ENCODE measurements at places on chromosomes 1 and 21.

DNA sequence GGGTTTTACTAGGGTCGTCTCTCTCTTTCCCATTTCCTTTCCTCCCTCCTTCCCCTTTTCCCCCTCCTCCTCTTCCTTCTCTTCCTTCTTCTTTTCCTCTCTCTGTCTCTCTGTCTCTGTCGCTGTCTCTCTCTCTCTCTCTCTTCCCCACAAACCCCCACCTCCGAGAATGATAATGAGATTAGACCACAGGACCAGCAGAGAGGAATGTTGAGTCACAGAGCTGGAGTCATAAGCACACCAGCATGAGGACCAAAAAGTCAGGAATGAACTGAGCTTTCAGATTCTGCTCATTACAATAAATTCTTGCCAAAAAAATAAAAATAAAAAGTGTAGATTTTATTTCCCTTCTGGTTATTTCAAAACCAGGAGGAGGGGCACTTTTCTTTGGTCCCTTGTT is 377.4 kb downstream of the LTN1 start:
- no peak for DNase-seq

DNA sequence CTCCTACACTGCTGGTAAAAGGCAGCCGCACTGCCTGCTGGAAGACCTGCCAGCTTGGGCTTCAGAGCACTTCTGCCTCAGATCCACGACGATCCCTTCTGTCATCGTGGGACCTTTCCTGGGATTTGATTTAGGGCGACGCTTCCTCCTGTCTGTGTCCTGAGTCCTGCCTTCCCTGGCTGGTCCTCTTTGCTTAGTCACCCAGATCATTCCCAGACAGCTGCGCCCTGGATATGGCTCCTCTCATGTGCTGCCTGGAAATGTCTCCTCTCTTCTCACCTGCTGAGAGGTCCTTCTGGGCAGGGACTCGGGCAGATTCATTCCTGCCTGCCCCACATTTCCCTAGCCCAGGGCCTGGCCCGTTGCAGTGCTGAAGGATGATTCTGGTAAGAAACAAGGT is 72.4 kb upstream of the POU3F1 start:
- no peak for DNase-seq

- no peak for DNase-seq
These were observed 114.5 kb downstream of the LRRC40 start for GRCh38 chr1:70090875-70091274.

DNA sequence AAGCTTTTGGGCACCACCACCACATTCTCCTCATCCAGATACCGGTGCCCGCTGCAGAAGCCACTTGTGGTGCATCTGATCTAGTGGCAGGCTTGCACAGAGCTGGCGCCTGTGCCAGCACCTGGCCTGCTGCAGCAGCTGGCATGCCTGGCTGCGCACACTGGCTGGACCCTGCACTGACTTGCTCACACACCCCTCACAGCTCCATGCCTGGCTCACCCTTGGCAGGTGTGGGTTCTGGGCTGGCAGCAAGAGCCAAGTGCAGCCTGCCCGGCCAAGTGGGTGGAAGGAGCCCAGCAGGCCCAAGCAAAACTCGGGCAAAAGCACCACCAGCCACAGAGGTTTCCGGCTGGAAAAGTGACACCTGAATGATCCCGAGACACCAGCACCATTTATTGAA is 315.7 kb upstream of the RRP15 start:
- DNase-seq = no peak

DNA sequence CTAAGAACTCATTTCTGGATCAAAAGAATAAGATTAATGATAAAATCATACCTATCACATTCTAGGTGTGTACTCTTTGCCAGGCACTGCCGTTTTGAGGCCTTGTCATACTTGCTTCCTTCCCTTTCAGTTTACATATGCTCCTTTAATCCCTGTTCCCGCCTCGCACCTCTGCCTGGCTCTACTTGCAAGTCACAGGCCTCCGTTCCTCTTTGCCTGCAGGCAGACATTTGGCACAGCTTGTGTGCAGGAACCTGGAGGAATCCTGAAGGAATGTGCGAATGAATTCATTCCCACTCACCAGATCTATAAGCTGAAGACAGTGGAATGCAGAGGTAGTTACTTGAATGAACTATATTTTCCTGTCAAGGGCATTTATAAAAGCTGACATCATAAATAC is 13.8 kb downstream of the WLS start:
- DNase-seq = no peak

GRCh38 chr1:229169399-229169798 is 101.5 kb upstream of the RAB4A start:
- no peak for DNase-seq

- no peak for DNase-seq
These were observed 142.1 kb upstream of the ARHGEF16 start for GRCh38 chr1:3312310-3312897.

GRCh38 chr1:113981962-113982931 is 3.0 kb downstream of the OLFML3 start:
- DNase-seq = no peak

- no peak for DNase-seq
These were observed 69.7 kb upstream of the IPO9 start for GRCh38 chr1:201759194-201759815.

- DNase-seq = peak; percentile 43
These were observed 55.0 kb upstream of the PAX7 start for GRCh38 chr1:18575620-18576019.

- DNase-seq = no peak
These were observed 57.0 kb downstream of the MDM4 start for GRCh38 chr1:204572923-204573922.

DNA sequence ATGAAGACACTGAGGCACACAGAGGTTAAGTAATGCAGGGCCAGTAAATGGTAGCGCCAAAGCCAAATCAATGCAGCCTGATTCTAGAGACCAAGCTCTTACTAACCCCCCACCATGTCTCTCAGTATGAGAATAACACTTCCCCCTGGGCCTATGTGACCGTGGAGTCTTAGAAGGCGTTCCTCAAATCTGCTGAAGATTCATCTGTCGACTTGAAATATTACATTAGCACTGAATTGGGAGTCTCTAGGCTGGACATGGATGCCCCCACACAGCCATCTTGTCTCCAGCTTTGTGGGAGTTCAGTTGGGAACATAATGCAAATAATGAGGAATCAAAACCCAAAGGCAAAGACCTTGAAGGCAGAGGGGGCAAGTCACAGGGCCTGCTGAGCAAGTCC is 117.9 kb upstream of the HMGB4 start:
- DNase-seq = no peak

DNA sequence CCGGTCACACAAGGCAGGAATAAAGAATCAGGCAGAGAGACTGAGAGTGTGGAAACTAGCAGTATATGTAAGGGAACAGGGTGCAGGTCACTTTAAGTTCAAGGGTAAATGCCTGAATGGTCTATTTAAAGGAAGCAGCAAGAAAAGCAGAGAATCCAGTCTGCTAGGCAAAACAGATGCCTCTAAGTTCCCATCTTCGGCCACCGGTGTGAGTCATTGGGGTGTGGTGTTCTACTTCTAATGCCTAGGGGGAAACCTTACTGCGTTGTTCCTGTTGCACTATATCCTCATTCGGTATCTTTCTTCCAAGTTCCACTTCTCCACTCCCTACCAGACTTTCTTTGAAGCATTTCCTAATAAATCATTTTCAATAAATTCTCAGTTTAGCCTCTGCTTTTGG is 259.9 kb downstream of the HHIPL2 start:
- peak; percentile 6 for DNase-seq

DNA sequence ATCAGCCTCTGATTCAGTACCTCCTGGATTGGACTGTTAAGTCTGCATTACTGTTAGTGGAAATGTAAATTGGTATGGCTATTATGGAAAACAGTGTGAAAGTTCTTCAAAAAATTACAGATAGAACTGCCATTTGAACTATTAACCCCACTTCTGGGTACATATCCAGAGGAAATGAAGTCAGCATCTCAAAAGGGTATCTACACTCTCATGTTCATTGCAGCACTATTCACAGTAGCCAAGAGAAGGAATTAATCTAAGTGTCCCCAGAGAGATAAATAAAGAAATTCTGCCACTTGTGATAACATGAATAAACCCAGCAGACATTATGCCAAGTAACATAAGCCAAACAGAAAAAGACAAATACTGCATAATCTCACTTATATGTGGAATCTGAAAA is 676.0 kb downstream of the PLA2G4A start:
- no peak for DNase-seq

DNA sequence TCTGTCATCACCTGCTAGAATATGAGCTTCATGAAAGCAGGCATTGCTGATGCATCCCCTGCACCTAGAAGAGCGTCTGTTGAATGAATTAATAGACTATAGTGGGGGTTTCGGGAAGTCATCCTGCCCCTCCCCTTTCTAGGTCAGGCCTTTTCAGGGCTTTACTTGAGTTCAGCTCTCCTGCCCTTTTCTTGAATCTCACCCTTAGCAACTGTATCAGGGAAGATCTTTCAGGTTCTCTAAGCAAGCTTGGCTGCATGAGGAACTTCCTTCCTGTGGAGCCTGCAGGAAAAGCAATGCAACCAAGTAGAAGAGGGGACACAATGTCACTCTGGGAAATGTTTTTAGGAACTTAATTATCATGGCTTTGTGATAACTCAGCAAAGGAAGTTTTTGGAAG is 27.2 kb upstream of the KIAA0040 start:
- no peak for DNase-seq

- peak; percentile 14 for DNase-seq
These were observed 255.5 kb upstream of the SGIP1 start for GRCh38 chr1:66278260-66279021.

DNA sequence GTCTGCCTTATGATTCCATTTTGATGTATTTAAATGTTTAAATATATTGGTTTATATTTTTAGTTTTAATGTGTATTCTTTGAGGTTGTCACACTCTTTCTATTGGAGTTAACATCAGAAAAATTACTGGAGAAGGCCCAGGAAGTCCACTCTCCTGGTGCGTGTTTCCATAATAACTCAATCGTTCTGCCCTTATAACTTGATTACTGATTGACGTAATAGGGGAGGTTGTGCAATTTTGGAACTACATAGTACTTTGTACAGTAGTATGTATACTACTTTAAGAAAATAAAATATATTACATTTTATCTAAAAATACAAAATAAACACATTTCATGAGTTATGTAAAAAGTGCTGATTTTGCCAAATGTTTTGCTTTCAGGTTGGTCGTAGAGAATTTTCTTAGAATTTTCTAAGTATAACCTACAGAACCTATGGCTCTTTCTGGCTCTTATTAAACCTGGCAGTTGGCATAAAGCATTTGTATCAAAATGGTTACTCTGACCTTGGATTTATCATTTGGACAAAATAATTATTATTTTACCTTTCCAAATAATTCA is 5.7 kb downstream of the PLA2G4A start:
- no peak for DNase-seq

DNA sequence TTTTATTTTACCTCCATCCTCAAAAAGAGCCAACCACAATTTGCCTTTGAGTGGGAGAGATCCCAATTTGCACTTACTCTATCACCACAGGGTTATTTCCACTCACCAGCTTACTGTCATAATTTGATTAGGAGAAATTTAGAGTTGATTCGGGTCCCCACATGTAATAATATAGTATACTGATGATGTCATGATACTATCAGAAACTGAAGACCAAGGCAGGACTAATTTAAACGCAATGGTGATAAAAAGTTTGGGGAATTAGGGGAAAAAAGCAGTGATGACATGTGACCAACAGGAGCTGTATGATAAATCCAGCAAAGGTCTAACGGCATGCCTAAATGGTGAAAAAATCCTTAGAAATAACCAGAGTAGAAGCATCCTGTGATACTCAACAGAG is 54.4 kb downstream of the TRIM33 start:
- DNase-seq = no peak

DNA sequence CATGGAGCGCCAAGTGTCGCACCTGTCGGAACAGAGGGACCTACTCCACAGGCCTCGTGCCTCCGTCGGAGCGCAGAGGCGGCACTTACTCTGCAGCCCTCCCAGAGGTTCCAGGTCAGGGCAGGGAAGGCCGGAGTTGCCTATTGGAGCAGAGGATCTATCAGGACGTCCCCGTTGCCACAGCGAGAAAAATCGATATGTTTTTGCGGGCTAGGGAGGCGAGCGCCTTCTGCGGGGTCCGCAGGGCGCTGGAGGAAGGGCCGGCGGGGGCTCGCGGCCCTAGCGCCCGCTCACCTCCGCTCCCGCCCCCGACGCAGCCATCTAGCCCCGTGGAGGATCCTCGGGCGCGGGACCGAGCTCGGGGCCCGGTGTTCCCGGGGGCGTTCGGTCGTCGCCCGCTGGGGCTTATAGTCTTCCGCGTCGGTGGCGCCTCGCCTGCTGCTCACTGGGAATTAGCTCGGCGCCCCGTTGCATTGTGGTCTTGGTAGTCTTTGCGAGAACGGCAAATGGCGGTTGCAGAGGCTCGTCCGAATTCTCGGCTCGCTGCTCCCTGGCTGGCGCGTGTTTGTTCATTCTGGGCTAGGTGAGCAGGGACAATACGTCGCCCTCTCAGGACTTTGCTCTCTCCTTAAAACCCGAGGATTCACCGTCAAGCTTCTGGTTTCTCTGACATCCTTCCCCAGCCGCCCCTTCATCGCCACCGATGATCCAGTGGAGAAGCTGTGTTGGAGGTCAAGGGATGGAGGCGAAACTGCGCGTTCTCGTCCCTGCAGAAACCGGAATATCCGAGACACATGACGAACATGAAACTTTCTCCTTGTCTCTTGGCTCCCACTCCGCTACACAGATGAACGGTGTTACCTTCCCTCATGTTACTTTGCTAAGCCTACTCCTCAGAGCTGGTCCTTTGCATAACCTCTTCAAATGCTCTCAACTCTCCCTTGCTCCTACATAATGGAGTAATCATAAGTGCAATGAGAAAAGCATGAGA is at the start of gene JTB:
TSS of gene JTB (minus strand) at position 425 of the 991 bp plus-strand sequence. CDS start at position 3, 422 bp downstream.
- DNase-seq = peak; percentile 83

- DNase-seq = no peak
These were observed 544.4 kb downstream of the PLPP3 start for GRCh38 chr1:56034847-56035481.

GRCh38 chr1:231206856-231207255 is 34.2 kb upstream of the GNPAT start:
- no peak for DNase-seq

DNA sequence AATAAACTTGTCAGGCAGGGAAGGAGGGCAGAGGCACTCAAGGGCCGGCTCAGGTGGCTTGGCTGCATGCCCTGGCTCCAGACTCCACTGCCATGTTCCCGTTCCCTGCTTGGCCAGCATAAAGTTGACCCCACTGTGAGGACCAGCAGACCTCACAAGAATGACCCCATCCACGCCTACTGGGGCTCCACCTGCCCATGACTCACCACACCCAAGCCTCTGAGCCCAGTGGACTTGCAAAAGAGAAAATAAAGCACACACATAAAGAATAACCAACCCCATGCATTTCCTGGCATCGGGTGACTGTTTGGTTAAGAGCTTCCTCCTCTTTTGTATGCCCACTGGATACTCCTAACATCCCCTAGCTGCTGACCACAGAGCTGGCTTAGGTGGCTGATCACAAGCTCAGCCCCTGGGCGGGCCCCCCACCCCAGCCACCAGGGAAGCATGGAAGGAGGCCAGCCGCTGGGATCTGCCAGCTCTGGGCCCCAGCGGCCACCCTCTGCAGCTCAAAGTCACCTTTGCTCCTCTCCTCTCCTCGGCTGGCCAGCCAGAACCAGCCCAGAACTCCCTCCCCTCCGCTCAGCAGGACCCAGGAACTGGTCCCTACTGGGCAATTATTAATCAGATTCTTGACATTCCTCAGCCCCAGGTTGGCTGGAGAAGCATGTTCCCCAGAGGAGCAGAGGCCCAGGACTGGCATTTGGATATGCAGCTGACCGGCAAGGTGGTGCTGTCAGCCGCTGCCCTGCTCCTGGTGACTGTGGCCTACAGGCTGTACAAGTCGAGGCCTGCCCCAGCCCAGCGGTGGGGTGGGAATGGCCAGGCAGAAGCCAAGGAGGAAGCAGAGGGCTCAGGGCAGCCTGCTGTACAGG is at the start of gene KLHDC7A:
TSS of gene KLHDC7A (plus strand) at position 616 of the 875 bp plus-strand sequence. CDS start at position 668, 52 bp downstream.
- no peak for DNase-seq
